HL-60 (cell line): ENCODE measurements at places on chromosomes 3 and 15.
A peak's percentile ranks its signal among the peaks of the same experiment; 100 is the strongest.

- no peak for DNase-seq
Observed at GRCh38 chr3:57948080-57948671, 60.0 kb upstream of the FLNB start.

DNA sequence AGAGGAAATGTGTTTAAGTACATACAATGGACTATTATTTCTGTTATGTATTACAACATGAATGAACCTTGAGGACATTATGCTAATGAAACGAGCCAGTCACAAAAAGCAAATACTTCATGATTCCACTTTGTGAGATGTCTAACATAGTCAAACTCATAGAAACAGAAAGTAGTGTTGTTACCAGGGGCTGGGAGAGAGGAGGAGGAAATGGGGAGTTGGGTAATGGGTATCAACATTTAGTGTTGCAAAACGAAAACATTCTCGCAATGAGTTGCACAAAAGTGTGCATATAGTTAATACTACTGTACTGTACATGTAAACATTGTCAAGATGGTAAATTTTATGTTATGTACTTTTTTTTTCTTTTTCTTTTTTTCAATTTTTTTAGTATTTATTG lies 194.3 kb downstream of the IL5RA start:
- peak; percentile 46 for DNase-seq

DNA sequence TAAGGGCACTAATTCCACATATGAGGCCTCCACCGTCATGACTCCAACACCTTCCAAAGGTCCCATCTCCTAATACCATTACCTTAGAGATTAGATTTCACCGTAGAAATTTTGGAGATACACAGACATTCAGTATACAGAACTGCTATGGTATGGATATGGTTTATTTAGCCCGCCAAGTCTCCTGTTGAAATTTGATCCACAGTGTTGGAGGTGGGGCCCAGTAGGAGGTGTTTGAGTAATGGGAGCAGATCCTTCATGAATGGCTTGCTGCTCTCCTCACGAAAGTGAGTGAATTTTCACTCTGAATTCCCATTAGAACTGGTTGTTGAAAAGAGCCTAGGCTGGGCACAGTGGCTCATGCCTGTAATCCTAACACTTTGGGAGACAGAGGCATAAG lies 7.4 kb downstream of the MKRN3 start:
- DNase-seq: no peak

- DNase-seq: no peak
Observed at GRCh38 chr3:123349566-123350435, 99.1 kb downstream of the ADCY5 start.

DNA sequence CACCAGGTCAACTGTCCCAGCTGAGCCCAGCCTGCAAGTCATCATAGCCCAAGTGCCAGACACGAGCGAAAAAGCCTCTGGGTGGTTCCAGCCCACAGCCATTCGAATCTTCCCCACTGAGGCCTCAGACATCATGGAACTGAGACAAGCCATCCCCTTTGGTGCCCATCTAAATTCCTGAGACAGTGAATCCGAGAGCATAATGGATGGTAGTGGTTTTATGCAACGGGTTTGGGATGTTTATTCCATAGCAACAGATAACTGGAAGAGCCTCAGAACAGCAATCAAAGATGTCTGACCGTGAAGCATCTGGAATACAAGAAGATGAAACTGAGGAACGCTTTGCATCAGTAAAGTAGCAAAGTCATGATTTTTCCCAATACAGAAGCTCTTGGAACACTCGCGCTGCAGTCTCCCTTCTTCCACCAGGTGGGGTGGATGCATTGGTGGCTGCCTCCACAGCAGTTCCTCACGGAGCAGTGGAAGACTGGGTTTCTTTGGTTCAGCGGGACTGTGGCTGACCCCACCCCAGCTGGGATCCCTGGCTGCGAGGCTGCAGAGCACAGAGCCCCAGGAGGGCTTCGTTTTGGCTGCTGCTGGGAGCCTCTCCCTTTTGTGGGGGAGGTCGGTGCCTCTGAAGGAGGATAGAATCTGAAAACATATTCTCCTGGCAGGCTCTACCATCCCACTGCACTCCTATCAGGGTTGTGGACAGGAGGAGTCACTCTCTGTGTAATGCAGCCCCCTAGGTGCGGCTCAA lies 26.4 kb upstream of the PDE8A start:
- DNase-seq: peak; percentile 8

- no peak for DNase-seq
Observed at GRCh38 chr3:156108616-156109015, 11.8 kb upstream of the KCNAB1 start.

DNA sequence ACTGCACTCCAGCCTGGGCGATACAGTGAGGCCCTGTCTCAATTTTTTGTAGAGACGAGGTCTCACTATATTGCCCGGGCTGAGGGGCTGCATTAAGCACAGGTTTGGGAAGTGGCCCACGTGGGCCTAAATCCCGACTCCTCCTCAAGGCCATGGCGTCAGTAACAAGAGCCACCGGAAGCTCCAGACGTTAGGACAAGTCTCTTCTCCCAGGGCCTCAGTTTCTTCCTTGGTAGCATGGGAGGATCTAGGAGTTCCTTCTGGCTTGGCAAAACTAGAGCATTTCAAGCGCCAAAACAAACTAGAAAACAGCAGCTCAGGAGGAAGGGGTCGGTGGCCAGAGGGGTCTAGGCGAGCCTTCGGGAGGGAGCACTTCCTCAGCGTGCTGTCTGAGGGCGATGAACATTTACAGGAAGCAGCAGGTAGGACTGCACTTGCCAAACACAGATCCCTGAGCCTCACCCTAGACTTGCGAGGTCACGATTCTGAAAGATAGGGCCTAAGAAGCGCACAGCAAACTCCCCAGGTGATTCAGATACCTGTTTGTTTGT lies 536 bp downstream of the SNAPC5 start:
- DNase-seq: peak; percentile 56

- no peak for DNase-seq
Observed at GRCh38 chr3:42721690-42722089, 19.1 kb upstream of the HHATL start.

- DNase-seq: no peak
Observed at GRCh38 chr15:87871731-87872320, 384.7 kb downstream of the NTRK3 start.

GRCh38 chr3:20658491-20658890 lies 472.5 kb upstream of the SGO1 start:
- DNase-seq: no peak

DNA sequence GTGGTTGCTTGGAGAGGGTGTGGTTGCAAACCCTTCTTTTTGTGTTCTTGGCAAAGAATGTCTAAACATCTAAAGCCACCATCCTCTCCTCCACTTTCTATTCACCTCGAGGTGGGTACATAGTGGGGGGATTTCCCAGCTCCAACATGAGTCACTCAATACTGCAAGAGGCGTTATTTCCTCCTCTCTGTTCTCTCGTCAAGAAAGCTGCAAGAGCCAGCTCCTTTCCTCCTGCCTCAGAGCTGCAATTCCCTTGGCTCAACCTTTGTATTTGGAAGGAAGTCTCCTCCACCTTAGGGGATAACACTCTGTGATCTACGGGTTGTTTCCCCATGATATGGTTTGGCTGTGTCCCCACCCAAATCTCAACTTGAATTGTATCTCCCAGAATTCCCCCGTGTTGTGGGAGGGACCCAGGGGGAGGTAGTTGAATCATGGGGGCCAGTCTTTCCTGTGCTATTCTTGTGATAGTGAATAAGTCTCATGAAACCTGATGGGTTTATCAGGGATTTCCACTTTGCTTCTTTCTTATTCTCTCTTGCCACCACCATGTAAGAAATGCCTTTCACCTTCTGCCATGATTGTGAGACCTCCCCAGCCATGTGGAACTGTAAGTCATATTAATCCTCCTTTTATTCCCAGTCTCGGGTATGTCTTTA lies 138.4 kb downstream of the PLCL2 start:
- no peak for DNase-seq

DNA sequence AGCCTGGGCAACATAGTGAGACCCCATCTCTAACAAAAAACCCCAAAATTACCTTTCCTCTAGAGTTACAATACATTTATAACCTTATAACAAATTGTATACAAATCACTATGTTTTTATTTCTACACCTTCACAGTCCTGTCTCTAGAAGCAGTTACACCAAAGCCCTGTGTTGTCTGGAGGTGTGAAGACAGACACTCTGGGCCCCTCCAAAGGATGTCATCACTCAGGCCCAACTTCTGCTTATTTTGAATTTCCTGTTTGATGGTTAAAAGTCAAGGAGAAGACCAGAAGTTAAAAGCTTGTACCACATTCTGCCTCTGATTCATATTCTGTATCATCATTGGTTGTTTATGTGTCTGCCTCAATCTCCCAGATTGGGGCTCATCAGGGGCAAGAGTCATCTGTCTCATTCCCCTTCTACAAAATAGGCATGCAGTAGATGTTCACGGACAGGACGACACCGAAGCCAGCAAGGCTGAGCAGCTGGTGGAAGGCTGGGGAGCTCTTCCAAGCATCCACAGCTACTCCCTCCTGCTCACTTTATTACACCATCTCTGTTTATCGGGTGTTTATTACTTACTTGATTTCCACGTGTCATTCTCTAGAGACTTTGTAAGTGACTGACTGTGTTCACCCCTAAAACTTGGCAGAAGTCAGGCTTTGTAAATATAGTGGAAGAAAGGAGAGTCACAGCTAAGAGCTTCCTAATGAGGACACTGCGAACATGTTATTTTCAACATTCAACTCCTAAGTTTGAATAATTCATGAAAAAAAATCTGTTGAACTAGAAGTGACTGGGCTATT lies 136.8 kb upstream of the ANKRD28 start:
- no peak for DNase-seq

DNA sequence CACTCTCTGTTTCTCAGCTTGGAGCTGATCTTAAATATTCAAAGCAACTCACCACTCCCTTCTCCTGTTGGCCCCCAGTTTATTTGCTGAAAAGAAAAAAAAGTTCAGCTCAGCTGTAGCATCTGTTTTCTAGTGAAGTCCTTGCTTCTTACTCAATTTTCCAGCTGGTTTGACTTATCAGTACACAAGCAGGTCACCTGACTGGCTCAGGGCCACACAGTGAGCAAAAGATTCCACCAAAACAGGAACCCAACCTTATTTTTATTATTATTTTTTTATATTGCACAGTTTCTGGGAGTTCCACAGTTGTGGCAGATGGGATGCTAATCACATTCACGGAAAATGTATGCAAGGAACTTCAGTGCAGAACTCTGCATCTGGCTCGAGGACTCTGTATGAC lies 390.7 kb upstream of the RGMA start:
- no peak for DNase-seq

DNA sequence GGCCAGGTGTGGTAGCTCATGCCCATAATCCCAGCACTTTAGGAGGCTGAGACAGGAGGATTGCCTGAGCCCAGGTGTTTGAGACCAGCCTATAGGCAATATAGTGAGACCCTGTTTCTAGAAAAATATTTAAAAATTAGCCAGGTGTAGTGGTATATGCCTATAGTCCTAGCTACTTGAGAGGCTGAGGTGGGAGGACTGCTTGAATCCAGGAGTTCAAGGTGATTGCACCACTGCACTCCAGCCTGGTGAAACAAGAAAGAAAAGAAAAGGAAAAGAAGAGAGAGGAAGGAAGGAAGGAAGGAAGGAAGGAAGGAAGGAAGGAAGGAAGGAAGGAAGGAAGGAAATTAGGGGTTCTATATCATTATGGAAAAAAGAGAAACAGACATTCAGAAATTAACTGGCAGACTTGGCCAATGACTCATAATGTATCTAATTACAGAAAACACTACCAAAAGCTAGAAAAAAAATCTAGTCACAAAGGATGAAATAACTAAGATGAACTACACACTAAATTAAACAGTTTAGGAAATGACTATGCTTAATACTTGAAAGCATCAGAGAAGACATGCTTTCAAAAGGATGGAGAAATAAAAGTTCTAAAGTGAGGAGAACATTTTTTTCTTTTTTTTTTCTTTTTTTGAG lies 45.4 kb upstream of the TERB2 start:
- no peak for DNase-seq

DNA sequence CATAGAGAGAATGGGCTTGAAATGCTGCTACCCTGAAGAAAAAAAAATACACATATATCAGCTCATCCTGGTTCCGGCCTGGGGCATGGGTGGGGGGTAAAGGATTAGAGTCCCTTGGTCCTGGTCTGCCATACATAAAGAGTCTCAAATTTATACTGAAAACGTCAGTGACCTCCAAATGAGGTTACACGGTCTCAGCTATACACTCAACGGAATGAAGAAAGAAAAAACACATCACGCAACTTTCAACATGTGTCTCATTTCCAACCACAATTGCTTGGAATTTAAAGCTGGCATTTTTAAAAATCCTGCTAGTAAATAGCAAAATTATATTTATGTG lies 612.8 kb downstream of the MCTP2 start:
- no peak for DNase-seq
